Spleen (tissue), 13 donors: ENCODE measurements at places on chromosomes 3 and 15.

DNA sequence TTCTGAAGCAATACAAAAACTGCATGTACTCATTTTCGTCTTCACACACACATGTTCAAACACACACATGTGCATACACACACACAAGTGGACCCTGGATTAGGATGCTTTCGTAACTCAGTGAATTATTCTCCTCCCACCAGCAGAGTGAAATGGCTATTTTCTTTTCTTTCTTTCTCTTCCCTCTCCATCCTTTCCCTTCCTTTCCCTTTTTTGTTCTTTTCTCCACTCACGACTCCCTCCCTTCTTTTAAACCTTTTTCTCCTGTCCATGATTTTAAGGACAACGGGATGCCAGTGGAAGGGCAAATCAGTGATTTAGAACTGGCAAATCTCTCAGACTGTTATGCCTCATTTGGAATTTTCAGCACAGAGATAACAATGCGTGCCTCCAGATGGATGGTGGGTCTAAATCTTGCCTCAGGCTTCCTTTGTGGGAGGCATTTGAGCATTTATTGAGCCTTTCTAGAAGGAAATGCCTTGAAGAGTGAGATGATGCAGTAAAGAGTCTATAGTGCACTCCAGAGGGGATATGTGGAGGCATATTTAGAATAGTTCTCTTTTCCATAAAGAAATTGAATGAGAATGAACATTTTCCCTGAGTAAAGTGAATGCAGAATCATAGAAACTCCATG, 130.4 kb upstream of the SLC7A14 start:
- DNase-seq: no peak

GRCh38 chr3:138139691-138140090, 7.5 kb upstream of the A4GNT start:
- DNase-seq: no peak

GRCh38 chr15:43214592-43215295, 6.1 kb downstream of the EPB42 start:
- no peak for DNase-seq

- DNase-seq: no peak
These were observed 13.3 kb downstream of the DNAJB11 start for GRCh38 chr3:186583831-186584230.

DNA sequence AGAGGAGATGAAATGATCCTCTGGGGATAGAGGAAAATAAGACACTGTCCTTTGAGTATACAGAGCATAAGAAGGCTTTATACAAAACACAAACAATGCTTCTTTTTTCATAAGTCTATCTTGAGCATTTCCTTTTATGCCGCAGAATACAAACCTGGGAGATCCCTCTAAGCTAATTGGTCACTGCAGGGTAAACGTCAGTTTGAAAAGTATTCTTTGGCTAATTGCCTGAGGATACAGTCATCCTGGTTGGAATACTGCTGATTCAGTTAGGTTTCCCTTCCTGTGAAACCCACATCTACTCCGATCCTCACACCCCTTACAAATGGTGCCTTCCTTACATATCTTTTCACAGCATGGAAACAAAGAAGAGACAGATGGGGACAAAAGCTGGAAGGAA, 10.6 kb downstream of the WNT5A start:
- no peak for DNase-seq

GRCh38 chr3:168996622-168997021, 666.9 kb downstream of the MECOM start:
- DNase-seq: no peak

DNA sequence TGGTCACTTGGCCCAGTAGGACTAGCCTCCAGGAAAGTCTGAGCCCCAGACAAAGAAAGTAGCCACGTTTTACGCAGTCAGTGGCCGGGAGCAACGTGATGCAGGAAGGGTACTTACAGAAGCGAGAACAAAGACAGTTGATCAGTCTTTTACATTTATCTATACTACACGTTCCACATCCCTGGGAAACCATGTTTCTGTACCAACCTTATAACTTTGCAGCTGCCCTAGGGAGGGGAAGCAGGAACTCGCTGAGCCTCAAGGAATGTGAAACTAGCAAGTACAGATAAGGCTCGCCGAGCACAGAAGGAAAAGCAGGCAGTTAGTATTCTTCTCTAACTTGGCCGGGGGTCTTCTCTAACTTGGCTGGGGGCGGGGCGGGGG, 3.4 kb upstream of the KNL1 start:
- no peak for DNase-seq

- no peak for DNase-seq
These were observed 18.3 kb upstream of the MED12L start for GRCh38 chr3:151067158-151067557.

DNA sequence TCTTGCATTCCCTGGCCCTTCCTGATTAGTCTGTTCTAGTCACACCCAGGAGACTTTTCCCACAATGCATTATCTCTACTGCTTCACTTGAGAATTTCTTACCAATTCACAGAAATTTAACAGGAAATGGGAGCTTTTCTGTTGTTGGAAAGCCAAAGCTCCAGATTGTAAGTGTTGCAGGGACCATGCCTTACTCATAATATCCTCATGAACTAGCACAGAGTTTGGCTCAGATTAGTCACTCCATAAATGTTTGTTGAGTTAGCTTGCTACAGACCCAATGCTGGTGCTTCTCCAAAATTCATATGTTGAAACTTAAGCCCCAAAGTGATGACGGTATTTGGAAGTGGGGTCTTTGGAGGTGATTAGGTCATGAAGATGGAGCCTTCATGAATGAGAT, 232.6 kb downstream of the GAP43 start:
- no peak for DNase-seq

- DNase-seq: no peak
These were observed at the start of gene ERC2 for GRCh38 chr3:56468184-56469106. TSS of gene ERC2 (minus strand) at chr3:56468467.

- no peak for DNase-seq
These were observed 60.5 kb downstream of the SLMAP start for GRCh38 chr3:57816471-57817095.

GRCh38 chr3:107524841-107525643, 2.3 kb downstream of the BBX start:
- DNase-seq: peak; percentile 90

DNA sequence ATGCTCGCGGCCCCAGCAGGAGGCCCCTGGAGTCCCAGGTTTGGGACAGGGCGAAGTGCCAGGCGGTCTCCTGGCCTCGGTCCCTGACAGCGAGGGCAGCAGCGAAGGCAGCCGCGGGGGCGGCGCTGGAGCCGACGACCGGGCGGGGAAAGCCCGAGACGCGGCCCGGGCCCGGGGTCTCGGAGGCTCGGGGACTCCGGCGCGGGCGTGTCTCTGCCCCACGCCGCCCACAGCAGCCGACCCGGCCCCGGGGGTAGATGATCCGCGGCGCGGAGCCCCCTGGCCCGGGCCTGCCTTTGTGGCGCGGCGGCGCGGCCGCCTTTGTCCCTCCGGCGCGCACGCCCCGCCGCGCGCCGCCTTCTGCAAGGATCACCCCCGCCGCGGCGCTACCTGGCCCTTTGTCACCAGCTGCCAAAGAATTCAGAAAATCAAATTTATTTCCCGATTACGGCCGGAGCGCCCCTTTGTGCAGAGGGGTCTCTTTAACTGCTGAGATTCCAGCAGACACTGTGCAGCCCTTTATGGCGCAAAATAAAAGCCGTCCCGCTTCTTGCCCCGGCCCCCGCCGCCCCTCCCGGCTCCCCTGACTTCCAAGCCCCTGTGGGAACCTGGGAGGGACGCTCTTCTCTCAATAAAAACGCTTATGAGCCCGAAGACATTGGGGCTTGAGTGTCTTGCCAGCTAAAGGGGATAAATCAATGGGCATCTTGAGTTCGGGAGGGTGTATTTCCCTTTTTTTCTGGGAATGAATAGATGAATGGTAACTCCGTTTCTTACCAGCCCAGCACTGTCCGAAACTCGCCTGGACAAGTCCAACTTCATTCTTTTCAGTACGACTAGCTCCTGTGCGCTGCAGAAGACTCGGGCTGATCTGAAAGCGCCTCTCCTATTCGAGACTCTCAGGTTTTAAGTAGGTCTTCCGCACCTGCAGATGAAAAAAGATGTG, 68.4 kb downstream of the HES1 start:
- DNase-seq: no peak

- no peak for DNase-seq
These were observed 358.4 kb upstream of the PROK2 start for GRCh38 chr3:72143322-72143721.

DNA sequence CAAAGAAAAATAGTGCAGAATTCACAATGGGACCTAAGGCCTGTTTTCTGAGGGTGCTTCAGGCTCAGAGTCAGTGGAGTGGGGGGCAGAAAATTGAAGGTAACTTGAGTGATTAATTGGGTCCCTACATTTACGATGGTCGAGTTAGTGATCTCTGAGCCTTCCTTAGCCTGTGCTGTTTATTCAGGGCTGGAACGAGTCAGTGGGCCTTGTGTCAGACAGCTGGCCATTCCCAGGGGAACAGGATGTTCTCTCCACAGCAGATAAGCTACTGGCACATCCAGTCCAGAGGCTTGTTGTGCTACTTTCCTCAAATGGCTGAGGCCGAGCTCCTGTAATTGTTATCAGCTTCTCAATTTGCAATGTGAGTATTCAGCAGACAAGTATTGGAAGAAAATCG, 29.2 kb upstream of the CNTN3 start:
- no peak for DNase-seq

GRCh38 chr3:101065962-101066361, 72.7 kb upstream of the ABI3BP start:
- DNase-seq: no peak

- DNase-seq: no peak
These were observed 843.8 kb downstream of the VGLL3 start for GRCh38 chr3:86147119-86147518.

DNA sequence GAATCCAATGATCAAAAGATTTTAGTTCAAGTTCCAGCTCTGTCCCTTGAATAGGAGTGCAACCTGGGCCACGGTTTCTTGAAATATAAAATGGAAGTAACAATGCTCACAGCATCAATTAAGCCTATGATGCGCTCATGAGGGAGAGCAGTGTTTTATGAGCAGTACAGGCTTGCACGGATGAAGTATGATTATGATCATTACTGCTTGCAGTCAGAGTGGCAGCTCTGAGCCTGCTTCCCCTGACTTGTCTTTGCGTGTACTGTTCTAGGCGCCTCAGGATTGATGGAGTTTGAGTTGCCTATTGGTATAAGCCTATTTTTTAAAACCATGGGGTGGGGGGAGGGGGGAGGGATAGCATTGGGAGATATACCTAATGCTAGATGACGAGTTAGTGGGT, 37.0 kb downstream of the ITGB5 start:
- no peak for DNase-seq

DNA sequence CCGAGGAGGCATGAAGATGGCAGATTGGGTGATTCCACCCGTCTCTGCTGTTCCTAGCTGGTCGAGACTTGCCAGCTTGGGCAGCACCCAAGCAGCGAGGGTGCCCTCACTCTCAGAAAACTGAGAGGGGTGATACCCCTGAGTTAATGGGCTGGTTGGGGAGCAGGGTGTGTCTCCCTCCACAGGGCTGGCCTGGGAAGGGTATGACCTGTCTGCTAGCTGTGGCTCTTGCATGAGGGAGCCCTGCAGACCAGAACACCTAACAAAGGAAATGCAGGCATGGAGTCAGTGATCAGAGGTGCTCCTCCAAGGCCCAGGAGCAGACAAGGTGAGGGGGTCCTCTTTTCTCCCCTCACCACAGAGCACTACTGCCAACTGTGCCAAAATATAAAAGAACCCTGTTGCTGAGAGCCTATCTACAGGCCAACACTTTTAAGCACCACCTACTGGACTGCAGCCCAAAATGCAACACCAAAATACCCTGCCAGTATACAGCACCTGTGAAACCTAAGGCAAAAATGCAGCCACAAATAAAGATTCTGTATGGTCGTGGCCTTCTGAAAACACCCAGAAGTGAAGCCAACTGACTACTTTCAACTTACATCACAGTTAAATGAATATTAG, 35.8 kb upstream of the PPM1L start:
- no peak for DNase-seq

- no peak for DNase-seq
These were observed 5.6 kb upstream of the ROPN1 start for GRCh38 chr3:123997543-123997942.
